Parietal lobe (tissue), 2 donors: ENCODE measurements at places on chromosomes 6 and 20. TPM values are rescaled to one million over a fixed set of nuclear protein-coding genes. Genes with fewer than 3 reads are reported as not detected.

SEMG1 gene
- total RNA-seq = not detected

ISM1 gene
- total RNA-seq = 0.63 TPM

ZNF343 gene
- 23.5 TPM for total RNA-seq

HLA-DRB1 gene
- 1.6 TPM for total RNA-seq

SLC22A1 gene
- 0.31 TPM for total RNA-seq

RPP40 gene
- total RNA-seq = 13.8 TPM

GDAP1L1 gene
- total RNA-seq = 121 TPM

WFDC5 gene
- not detected for total RNA-seq

DCDC2 gene
- 1.3 TPM for total RNA-seq

OTOR gene
- total RNA-seq = 1.9 TPM

BPI gene
- not detected for total RNA-seq

IL17A gene
- total RNA-seq = not detected

GTSF1L gene
- not detected for total RNA-seq

GPR6 gene
- 1.3 TPM for total RNA-seq

CCN6 gene
- total RNA-seq = not detected

MPC1 gene
- 49.1 TPM for total RNA-seq

COL12A1 gene
- 67.3 TPM for total RNA-seq

ULBP2 gene
- total RNA-seq = 3.4 TPM
